ENCODE measurements at places on chromosomes 13 and 19.

- no peak for DNase-seq
These were observed 15.9 kb upstream of the PLPP2 start for GRCh38 chr19:307111-307531.

GRCh38 chr13:106163426-106163825 lies 372.0 kb downstream of the EFNB2 start:
- DNase-seq = no peak

DNA sequence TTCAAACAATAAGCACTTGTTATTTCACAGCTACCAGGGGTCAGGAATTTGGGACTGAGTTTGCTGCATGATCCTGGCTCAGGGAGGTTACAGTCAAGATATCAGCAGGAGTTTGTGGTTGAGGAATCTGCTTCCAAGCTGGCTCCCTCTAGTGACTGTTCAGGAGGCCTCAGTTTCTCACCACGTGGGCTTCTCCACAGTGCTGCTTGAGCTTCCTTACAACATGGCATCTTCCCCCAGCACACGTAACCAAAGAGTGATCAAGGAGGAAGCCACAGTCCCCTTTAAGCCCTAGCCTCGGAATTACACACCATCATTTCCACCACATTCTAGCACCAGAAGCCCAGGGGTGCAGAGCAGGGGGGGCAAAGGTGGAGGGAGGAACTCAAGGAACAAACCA lies 28.8 kb downstream of the CELF5 start:
- no peak for DNase-seq

DNA sequence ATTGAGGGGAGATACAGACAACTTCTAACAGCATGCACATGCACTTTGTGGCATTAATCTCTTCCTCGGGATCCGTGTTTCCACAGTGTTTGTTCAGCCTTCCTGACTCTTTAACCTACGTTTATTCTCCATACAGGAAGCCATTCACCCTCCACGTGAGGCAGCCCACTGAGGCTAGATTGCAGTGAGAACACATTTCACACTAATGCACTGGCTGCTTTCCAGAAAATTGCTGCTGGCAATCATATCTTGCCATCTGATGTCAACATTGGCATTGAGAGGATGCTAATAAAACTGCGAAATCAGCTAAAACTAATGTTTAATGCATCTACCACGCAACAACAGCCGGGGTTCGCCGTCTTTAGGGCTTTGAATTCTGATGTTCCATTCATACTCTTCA lies 30.0 kb downstream of the DCLK1 start:
- no peak for DNase-seq

GRCh38 chr19:35645680-35646511 lies 2.2 kb upstream of the COX6B1 start:
- DNase-seq = no peak

GRCh38 chr19:3975637-3976087 lies 4.8 kb upstream of the DAPK3 start:
- no peak for DNase-seq

DNA sequence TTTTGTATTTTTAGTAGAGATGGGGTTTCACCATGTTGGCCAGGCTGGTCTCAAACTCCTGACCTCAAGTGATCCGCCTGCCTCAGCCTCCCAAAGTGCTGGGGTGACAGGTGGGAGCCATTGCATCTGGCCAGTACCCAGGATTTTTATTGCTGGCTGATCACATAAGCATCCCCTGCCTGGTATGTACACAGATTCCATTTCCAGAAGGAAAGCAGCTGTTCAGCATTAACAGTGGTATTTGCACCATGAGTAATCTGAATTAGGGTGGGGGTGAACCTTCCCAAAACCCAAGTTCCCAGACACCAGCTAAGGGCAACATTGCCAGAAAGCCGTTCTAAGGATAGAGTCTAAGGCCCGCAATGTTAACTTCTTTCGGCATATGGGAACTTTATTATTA lies 7.3 kb downstream of the ZNF555 start:
- no peak for DNase-seq

DNA sequence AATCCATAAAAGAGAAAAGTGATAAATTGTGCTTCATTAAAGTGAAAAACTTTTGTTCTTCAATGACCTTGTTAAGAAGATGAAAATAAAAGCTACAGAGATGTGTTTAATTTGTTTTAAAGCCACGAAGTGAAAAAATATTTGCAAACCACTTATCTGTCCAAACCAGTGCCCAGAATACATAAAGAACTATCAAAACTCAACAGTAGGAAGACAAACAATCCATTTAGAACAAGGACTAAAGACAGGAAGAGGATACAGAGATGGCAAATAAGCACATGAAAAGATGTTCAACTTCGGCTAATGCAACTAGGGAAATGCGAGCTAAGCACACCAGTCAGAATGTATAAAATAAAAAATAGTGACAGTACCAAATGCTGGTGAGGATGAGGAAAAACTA lies 15.0 kb downstream of the GJB6 start:
- no peak for DNase-seq

GRCh38 chr13:95652244-95652764 lies 7.8 kb upstream of the DZIP1 start:
- DNase-seq = no peak

DNA sequence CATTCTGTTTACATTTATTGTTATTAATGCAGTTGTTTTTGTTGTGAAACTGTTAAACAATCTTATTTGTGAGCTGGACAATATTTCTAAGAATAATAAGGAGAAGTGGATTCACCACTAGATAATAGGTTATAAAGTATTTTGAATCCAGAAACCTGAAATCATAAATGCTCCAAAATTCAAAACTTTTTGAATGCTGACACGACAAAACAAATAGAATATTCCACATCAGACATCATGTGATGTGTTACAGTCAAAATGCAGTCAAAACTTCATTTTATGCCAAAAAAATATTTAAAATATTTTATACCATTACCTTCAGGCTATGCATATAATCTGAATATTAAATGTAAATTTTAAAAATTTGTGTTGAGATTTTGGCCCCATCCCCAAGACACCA lies 1321.4 kb downstream of the SLITRK1 start:
- no peak for DNase-seq

- no peak for DNase-seq
These were observed 64.0 kb upstream of the GSX1 start for GRCh38 chr13:27728271-27728670.

GRCh38 chr19:36686365-36687213 lies 823 bp upstream of the ZNF567 start:
- no peak for DNase-seq

DNA sequence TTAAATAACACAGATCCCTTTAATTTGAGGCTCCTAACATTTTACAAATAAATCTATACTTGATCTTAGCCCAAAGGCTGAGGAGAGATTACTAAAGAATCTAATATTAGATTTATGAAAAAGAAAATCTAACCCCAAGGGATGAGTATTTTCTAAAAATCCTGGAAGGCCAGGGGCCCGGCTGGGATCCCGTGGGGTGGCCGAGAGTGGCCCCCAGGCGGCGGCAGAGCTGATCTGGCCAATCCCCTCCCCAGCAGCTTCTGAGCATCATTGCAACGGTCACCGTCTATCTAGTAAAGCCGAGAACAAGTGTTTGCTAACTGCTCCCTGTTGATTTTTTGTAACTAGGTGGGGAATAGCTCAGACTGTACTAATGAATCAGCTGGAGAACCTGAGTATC lies 37.5 kb downstream of the ADPRHL1 start:
- DNase-seq = no peak

- DNase-seq = no peak
These were observed 121.7 kb upstream of the MAB21L1 start for GRCh38 chr13:35598233-35598632.

DNA sequence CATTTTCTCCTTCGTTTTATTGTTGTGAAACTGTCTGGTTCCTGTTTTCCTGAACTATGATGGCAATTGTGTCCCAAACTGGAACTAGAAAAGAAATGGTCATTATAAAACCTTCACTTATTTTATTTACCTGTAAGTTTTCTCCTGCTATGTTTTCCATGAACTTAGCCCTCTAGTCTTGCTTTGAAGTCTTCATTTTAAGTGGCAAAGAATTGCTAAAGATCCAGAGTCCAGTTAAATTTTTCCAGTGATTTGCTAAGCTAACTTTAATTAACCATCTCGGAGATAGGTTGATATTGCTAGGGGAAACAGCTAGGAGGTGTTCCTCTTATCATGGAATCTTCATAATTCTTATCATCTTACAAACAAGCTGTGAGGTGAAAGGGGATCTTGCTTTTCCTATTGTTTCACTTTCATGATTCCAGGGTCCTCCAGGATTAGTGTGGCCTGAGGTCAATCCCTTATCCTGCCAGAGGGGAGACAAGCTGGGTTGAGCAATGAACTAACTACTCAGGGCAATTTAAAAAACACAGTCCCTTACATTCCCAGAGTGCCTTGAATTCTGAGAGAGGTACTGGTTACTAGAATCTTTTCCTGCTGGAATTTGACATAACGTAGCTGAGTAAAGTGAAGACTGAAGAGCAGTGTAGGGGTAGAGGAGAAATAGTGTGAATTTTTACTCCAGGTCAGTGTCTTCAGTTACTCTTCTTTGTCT lies 112.5 kb downstream of the ESD start:
- DNase-seq = no peak

DNA sequence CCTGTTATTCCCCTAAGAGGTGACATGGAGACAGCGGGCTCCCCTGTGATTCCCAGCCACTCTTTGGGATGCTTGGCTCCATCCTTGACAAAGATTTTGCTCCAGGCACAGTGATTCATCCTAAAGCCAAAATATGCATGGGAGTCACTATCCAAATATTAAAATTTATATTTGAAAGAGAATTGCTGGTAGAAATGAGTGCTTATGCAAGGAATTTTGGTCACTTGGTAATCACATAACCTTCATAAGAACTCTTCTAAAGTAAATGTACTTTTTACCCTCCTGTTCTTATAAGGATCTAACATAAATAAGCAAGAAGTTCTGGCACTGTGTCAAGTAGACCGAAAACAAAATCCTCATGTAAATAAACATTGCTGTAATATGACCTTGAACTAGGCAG lies 385.8 kb downstream of the ITGBL1 start:
- DNase-seq = no peak

DNA sequence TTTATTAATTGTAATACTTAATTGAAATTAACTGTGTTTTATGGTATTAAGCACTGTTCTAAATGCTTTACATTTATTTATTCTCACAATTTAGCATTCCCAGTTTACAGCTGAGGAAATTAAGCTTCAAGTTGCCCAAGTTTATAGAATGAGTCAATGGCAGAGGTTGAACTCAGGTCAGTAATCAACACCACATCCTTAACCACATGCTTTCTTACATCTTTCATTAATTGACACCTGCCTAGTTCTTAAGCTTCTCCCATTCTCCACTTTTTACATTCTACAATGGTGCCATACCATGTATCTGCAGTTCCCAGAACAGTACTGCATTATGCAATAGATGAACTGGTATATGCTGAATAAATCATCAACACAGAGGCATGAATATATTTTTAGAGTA lies 11.7 kb upstream of the RBM26 start:
- no peak for DNase-seq

DNA sequence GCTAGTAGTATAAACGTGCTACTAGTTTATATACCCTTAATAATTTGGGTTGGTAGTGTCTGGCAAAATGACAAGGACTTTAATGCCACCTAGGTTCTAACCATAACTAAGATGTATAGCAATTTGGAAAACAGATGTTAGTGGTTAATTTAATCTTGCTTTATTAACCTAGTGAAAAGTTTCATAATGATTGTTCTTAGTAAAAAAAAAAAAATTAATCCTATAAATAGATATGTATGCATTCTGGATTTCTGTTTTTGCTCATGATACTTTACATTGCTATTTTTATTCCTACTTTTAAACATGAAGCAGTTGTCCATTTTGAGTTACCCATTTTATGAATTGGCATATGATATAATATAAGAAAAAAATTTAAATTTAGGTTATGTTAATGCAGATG lies 36.3 kb downstream of the DGKH start:
- no peak for DNase-seq

- DNase-seq = no peak
These were observed 41.5 kb downstream of the MLLT1 start for GRCh38 chr19:6238256-6238642.

DNA sequence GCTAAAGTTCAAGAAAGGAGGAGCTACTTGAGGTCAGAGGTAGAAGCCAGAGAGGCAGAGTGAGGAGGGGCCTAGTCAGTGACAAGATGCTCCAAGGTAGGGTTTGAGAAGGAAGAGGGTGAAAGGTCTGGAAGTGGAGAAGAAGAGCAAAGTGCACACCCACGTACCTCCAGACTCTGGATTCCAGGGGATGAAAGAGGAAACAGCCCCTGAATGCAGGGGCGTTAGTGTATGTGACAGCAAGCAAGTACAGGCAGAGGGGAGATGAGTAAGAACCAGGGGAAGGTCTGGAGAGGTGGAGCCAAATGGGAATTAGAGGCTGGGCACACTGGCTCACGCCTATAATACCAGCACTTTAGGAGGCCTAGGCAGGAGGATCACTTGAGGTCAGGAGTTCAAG lies 8.7 kb downstream of the RPS28 start:
- no peak for DNase-seq

DNA sequence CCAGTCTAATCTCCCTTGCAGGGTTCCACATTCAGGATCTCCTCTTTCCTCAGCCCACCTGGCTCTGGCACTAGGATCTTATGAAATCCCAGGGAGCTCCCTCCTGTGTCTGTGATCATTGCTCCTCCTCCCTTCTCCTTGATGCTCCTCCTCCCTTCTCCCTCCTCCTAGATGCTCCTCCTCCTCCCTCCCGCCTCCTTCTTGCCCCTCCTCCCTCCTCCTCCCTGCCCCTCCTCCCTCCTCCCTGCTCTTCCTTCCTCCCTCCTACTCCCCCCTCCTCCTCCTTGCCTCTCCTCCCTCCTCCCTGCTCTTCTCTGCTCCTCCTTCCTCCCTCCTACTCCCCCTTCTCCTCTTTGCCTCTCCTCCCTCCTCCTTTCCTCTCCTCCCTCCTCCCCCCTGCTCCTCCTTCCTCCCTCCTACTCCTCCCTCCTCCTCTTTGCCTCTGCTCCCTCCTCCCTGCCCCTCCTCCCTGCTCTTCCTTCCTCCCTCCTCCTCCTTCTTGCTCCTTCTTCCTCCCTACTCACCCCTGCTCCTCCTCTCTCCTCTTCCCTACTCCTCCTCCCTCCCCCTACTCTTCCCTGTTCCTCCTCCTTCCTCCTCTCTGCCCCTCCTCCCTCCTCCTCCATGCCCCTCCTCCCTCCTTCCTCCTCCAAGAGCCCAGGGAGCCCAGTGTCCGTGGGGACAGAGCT lies 14.9 kb upstream of the ZBTB7A start:
- DNase-seq = no peak

DNA sequence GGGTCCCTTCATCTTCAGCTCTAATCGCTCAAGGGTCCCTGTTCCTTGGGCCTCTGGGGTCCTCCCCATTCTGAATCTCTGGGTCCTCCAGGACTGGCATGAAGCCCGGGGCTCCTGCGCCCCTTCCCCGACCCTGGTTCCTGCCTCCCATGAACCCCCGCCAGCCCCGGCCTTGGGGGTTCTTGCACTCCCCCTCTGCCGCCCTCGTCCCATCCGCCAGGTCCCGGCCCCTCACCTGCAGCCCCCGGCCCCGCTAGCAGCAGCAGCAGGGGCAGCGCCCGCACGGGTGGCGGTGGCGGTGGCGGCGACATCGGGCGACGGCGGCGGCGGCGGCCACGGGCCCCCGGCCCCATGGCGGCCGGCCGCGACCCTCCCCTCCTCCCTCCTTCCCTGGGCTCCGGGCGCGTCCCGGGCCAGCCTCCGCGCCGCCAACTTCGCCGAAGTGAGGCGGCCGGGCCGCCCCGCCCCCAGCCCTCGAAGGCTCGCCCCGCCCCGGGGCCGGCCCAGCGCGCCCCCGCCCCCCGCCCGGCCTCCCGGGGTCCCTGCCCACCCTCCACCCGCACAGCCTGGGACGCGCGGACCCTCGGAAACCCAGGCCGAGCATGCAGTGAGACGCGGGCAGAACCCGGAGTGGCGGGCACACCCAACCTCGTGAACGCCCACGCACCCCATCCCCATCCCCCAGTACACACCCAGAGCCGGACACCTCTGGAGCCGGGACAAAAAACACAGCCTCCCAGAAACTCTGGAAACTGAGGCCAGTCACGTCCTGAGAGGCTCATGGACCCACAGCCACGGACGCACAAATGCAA lies at the start of gene NOTCH3:
NOTCH3 (minus strand) TSS at position 443 of the 812 bp plus-strand sequence; CDS start at position 353, 90 bp downstream.
- DNase-seq = no peak
